ENCODE measurements at places on chromosomes 13 and 19.

- no peak for DNase-seq
These were observed 10.1 kb upstream of the NFIX start for GRCh38 chr19:12985049-12985776.

DNA sequence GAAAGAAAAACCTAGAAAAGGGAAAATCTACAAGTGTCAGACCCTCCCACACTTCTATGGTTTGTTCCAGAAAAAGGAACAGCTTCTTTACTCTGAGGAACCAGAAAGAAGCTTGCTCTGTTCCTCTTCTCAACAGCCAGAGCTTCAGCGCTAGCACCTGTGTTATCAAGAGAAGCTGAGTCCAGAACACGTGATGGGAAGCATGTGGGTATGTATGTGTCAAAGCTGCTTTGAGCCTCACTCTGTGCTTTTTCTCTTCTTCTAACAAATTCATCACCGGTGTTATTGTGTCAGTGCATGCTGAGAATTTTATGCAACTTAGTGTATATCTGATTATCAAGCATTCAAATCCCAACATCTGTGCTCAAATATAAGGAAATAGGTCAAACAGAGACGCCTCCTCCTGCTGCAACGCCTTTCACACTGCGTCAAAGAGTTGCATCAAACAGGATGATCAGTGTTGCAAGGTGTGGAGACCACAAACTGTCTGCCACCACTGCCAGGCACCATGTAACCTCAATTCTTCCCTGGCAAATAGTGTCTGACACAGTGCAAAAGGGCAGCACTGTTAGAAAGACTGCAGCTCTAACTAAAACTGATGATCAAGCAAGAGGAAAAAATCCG is 83.9 kb downstream of the LRRC63 start:
- no peak for DNase-seq

GRCh38 chr13:97380696-97381095 is 53.3 kb upstream of the RAP2A start:
- DNase-seq: no peak

- DNase-seq: no peak
These were observed 389 bp downstream of the LINGO3 start for GRCh38 chr19:2307518-2308012.

DNA sequence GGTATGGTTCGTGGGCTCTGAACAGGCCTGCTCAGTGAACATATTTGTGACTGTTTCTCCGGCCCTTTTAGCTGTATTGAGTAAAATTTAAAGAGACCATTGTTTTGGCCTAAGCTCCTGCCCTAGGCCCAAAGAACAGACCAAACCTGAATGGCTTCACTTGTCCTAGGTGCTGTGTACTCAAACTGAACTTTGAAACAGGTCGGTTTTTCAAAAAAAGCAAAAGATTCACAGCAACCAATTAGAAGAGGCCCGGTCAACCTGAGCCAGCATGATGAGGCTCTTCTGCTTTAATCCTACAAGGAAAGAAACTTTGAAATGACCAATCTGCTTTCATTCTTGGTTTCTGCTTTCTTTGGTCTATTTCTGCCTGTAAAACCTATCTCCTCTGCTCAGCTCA is 50.6 kb downstream of the USPL1 start:
- no peak for DNase-seq

DNA sequence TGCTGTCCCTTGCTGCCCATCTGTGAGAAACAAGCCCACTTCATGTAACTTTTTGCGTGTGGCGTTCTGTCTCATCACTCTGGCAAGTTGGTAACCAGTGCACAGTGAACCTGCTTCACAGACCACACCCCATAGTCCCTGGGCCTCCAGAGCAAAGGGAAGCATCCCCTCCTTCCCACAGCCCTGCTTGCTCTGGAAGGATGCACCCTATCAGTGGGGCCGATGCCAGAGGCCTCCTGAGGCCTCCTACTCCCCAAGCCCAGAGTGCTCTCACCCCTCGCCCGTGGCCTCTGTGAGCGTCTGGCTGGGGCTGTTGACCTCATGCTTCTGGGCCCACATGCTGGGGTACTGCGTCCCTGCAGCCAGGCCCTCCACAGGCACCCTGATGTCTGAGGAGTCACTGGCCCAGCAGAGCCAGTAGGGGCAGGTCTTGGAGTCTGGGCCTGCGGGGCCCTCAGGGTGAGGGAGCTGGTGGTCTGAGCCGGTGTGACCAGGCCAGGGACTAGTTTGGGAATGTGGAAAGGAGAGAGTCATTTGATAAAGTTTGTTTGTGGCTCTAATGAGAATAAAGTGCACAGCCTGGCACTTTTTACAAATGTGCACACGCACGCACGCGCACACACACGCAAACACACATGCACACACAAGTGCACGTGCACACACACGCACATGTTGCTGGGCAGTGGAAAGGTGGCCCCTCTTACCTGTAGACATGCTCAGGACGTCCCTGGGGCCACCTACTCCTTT is 5.1 kb downstream of the TMEM86B start:
- no peak for DNase-seq

- no peak for DNase-seq
These were observed 189.0 kb downstream of the LACC1 start for GRCh38 chr13:44068737-44069136.

DNA sequence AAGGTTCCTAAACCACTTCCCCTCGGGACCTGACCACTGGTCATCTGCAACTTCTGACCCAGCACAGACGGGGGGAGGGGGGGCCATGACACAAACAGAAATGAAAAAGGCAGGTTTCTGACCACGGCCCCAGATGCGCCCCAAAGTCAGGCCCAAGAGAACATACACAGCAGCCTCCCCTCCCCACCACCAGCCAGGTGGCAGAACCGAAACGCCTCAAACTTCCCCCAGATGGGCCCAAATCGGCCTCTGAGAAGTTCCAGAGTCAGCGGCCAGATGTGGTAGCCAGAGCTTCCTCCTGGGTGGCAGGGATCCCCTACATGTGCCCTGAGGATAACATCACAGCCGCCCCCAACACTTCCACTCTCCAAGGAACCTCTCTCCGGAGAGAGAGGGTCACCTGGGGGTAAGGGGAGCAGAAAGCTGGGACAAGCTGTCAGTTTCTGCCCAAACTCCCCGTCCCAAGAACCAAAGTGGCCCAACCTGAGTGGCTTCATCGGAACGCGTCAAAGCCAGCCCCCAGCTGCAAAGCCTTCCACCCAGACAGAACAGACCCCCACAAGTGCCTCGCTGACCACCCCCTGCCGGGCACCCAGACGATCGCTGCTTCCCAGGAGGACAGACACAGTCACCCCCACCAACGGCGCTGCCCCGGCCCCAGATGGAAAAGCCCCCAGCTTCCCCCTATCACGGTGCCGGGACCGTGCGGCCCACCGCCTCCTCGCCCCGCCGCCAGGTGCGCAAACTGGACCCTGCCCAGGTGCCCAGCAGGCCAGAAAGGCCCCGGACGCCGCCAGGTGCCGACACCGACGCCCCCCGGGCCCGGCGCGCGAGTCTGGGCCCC is 800 bp downstream of the ELL start:
- no peak for DNase-seq

DNA sequence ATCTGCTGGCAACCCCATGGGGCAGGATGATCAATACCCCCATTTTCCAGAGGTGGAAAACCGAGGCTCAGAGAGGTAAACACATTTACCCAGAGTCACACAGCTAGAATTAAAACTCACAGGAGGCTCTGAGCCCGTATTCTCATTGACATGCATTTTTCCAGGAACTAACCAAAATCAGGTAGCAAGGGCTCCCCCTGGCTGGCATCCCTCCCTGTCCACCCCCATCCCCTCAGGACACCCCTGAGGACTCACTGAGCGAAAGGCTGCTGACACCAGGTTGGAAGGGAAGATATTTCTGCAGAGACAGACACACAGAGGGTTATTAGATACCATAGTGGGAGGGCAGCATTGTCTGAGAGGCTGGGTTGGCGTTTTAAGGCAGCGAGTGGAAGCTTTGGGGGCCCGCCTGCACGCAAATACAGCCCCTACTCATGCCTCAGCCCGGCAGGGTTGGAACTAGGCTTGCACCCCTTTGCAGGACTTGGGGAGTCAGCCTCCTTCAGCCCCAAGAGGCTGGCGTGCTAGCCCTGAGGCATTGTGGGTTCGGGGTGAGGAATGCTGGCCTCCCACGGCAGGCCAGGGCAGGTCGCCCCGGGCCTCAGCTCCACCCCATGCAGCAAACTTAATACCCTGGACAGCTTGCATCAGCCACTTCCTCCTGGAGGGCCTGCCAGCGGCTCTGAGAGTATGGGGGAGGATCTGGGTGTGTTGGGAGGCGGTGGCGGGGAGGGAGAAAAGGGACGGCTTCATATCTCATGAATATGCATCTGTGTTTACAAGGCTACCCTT is 3.9 kb downstream of the SLC1A5 start:
- peak; percentile 72 for DNase-seq

DNA sequence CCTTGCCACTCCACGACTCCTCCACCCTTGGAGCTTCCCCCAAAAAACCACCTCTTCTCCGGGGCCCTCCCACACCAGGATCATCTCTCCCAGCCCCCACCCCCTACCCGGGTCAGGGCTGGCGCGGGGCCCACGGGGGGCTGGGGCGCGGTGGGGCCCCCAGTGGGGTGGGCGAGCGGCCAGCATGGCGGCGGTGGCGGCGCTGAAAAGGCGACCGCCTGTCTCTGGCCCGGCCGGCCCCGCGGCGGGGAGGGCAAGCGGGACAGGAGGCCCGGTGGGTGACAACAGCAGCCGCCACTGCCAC is 850 bp downstream of the DYRK1B start:
- DNase-seq: no peak

DNA sequence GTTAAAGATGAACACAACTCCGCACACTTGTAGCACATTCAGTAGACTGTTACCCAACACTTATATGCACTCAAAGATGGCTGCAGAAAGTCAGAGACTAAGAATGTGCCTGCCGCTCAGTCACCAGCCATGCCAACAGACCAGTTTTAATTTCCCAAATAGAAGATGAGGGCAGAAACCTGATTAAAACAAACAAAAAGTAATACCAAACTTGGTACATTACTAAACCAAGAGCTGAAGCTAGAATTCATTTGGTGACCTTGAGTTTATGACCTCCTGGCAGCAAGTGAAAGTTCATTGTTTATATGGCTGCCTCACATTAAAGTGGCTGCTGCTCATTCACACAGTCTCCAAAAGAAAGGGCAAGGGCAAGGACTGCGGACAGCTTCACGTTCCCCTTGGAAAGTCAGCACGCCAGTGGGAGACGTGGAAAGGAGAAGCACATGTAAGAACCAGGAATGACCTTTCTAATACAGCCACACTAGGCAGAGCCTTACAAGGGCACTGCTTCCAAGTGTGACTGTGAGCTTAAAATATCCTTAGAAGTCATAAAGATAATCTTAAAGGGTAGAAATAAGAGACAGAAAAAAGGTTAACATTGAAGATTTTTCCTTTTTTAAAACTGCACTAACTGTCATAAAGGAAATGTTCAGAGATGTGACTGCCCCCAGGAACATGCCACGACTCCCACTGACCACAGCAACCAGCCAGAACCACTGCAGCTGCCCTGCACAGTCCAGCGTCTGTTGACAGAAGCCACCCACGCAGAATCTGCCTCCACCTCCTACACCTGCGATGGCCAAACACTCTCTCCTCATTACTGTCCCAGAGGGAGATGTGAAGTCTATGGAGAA is 73.5 kb downstream of the STK24 start:
- DNase-seq: no peak

GRCh38 chr13:84649853-84650252 is 767.6 kb upstream of the SLITRK1 start:
- no peak for DNase-seq
